ENCODE measurements at places on chromosomes 7 and 10.

- no peak for ATAC-seq
Measured at GRCh38 chr7:113402005-113402404, 283.7 kb upstream of the SMIM30 start.

GRCh38 chr7:41641011-41641664, 61.8 kb downstream of the INHBA start:
- ATAC-seq, result no peak

DNA sequence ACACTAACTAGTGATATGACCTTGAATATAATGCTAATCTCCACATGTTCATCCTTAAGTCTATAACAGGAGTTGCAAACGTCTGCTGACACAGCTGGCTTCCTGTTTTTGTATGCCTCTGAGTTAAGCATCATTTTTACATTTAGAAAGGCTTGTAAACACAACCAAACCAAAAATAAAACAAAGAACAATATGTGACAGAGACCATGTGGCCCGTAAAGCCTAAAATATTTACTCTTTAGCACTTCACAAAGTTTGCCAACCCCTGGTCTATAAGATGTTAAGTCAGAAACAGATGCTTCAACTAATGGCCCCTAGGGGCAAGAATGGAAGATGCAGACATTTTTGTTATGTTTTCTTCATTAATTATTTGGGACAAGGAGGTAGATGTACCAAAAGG, 109.3 kb downstream of the CPEB3 start:
- ATAC-seq, result no peak

- ATAC-seq, result no peak
Measured at GRCh38 chr7:101608772-101609713, 20.1 kb downstream of the MYL10 start.
